ENCODE measurements at places on chromosomes 7 and 10.

DNA sequence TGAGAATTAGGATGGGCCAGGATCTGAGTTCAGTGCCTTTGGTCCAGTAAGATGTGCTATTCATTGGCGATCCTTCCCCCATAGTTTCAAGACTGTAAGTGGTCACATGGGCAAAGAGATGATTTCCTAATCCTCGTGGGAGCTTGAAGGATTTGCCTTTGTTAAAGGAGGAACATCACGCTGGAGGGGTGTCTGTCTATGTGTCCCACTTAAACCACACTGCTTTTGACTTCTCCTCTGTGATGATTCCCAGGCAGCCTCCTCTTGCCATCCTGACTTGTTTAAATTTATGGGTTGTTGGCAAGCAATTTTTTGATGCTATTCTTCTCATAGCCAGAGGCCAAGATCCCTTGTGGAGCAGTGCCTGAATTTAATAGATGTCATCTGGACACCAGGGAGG, 154.0 kb downstream of the TCF7L2 start:
- no peak for DNase-seq

DNA sequence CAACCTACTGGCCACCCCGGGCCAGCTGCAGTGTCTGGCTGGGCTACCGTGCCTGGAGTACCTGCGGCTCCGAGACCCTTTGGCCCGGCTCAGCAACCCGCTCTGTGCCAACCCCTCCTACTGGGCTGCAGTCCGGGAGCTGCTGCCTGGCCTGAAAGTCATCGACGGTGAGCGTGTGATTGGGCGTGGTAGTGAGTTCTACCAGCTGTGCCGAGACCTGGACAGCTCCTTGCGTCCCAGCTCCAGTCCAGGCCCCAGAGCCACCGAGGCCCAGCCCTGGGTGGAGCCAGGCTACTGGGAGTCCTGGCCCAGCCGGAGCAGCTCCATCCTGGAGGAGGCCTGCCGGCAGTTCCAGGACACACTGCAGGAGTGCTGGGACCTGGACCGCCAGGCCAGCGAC, 4.2 kb downstream of the RARRES2 start:
- no peak for DNase-seq

GRCh38 chr10:49601857-49602256, 8.3 kb upstream of the SLC18A3 start:
- no peak for DNase-seq

DNA sequence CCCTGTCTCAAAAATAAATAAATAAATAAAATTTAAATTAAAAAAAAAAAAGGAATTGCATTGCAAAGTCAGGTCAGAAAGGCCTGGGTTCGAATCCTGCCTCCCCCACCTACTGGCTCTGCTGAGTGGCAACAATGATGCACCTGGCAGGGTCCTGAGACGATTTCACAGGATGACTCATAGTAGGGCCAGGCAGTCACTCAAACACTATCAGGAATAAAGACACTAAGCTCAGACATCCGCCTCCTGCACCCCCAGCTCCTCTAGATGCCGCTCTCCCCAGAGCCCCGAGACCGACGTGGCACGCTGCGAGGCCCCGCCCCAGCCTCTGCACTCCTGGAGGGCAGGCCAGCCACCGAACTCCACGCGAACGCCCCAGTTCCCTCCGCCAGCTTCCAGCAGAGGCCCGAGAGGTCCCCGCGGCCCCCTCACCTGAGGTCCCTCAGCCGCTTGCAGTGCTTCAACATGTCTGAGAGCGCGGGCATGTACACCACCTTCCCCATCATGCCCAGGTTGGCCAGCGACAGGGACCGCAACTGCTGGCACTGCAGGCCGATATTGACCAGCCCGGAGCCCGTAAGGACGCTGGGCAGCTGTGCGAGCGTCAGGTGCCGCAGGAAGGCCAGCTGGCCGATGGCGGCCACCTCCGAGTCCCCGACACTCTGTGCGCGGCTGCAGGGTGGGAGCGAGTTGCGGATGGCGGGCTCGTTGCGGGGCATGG, 76.6 kb upstream of the TNRC18 start:
- DNase-seq, result no peak

- no peak for DNase-seq
Observed at GRCh38 chr7:155847821-155848435, 35.7 kb upstream of the SHH start.

GRCh38 chr7:28830846-28831245, 127.3 kb downstream of the TRIL start:
- no peak for DNase-seq

DNA sequence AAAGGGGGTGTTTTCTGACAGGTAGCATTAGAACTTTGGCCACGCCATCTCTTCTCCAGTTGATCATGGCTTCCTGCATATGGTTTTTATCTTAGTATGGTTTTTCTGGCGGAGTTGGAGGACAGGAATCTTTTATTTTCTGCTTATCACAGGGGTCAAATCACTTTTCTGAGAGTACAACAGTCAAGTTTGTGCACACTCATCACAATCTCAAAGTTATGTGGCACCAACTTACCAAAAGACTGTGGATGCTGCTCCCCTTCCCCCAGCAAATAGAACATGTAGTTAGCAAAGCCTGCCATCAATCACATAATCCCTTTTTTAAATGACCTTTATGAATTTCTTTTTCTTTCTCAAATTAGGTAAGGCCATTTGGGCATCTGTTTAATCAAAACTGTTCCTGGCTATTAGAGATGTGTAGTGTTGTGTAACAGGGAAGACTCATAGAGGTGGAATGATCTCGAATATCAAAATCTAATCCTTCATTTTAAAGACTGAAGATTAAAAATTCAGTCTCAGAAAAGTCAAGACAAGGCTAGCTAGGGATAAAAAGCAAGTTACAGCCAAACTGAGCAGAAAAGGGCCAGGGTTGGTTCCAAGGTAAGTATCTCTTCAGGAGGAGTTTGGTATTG, 3.8 kb upstream of the CH25H start:
- DNase-seq, result no peak

- no peak for DNase-seq
Observed at GRCh38 chr10:55873485-55873884, 487.6 kb downstream of the ZWINT start.

DNA sequence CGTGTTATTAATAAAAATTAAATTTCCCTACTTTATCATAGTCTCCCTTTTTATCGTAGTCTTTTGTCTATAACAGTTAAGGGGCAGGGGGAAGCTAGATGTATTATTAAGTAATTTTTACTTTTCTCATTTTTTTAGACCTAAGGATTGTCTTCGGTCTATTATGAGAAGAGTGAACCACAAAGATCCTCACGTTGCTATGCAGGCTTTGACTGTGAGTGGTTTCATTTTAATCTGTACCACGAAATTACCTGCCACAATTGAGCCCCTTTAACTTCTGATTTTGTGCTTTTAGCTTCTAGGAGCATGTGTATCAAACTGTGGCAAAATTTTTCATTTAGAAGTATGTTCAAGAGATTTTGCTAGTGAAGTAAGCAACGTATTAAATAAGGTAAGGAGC, 40.6 kb downstream of the STAM start:
- DNase-seq, result no peak

GRCh38 chr7:131869169-131869844, 312.9 kb upstream of the PODXL start:
- DNase-seq, result no peak

GRCh38 chr10:119391440-119392251, 150.9 kb downstream of the RGS10 start:
- DNase-seq, result no peak

GRCh38 chr7:128215739-128216138, 25.3 kb upstream of the LEP start:
- DNase-seq, result no peak

DNA sequence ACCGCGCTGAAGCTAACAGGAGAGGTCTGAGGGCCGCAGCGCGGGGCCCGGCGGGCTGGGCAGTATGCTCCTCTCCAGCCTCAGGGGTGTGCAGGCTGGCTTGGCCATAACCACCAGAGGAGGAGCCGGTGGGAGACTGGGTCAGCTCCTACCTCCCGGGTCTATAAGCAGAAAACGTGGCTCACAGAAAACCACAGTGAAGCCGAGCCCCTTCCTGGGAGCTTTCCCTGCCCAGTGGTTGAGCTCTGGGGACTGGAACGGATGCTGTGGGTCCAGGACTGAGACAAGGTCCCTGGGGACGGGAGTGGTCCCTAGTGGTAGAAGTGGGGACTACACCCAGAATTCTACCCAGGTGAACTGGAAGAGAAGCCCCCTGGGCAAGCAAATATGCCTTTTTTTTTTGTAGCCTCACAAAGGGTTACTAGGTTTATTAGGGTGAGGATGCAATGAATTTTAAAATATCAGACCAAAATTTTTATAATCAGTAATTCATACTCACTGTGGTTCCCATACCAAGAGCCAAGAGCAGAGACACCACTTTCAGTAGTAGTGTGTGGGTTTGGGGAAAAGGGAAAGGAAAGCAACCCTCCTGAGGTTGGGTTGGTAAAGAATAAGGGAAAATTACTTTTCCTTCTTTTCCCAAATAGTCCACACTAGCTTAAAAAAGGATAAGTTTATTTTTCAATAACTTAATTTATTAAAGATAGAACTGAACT, 67.9 kb upstream of the PRKCQ start:
- DNase-seq, result peak; percentile 91

DNA sequence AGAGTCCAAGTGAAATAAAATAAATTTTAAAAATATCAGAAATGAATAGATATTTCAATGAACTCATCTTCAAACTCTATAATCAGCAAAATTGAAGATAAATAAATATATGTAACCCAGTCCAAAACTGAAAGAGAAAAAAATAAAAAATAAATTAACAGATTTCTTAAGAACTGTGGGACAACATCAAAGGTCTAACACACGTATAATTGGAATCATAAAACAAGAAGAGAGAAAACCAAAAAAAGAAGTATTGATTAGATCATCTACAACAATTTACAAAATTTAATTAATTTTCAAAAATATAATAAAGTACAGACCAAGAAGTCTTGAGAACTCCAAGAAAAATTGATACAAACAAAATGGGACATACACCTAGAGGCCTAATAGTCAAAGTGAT, 625.8 kb upstream of the SORCS1 start:
- no peak for DNase-seq

GRCh38 chr10:27349987-27350386, 109.4 kb upstream of the ACBD5 start:
- no peak for DNase-seq

Measured in activated naive CD4-positive, alpha-beta T cell treated with anti-CD3 and anti-CD28 coated beads for 36 hours (primary cell).